Caki2 (cell line): ENCODE measurements at places on chromosomes 16 and 17.

GRCh38 chr17:7977039-7977438, 25.4 kb upstream of the GUCY2D start:
- DNase-seq = no peak

DNA sequence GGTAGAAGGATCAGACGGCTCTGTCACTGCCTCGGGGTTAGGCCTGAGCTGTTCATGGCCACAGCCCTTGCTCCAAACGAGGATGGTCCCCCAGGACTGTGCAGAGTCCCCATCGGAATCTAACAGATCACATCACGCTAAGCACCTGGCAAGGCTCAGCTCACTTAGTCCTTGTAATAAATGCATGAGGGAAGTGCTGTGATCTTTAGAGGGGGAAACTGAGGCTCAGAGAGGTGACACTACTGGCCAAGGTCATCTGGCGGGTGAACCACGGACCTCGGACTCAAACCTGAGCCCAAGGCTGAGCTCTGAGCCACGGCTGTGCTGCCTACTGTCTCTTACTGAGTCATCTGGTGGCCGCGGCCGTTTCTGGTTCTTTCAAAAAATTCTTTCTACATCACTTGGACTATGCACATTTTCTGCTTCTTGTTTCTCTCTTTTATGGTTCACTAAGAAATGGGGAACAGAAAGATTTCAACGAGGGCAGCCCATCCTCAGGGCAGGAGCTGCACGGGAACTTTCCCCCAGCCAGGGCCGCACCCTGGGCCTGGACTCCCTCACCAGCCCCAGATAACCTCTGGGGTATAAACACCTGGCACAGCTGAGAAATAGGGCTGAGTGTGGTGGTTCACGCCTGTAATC, 55.6 kb downstream of the COTL1 start:
- DNase-seq = no peak

DNA sequence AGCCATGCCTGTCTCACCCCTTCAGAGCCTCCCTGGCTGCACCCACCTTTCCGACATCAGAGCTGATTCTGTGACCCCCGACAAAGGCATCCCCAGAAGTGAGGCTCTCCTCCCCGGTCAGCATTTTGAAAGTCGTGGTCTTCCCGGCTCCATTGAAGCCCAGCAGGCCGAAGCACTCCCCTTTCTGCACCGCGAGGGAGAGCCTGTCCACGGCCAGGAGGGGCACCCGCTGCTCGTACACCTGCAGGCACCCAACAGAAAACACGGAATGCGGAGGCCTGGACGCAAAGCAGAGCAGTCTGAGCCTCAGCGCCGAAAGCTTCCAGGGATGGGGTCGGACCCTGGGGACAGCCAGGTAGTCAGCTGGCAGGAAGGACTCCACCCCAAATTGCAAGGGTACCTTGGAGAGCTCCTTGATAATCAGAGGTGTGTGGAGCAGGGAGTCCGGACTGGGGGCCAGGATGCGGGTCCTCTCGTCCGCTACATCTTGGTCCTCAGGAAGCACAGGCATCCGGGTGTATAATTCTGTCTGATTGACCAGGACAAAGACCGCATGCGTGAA, 13.1 kb upstream of the RNPS1 start:
- DNase-seq = no peak

GRCh38 chr16:48558371-48558841, 51.6 kb downstream of the N4BP1 start:
- no peak for DNase-seq

- no peak for DNase-seq
Observed at GRCh38 chr16:77113835-77114234, 77.2 kb upstream of the MON1B start.

DNA sequence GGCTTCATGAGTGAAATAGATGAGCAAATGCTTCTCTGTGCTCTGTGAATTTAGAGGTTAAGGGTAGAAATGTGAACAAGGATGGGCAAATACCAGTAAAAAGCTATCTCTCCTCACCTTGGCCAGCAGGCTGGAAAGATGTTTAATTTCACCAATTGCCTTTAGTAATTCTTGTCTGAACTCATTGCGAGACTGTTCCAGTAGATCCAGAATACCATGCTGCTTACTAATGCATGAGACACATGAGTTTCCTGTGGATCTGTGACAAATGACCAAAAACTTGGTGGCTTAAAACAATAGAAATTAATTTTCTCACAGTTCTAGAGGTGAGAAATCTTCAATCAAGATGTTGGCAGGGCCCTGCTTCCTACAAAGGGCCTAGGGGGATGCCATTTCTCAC, 9.3 kb upstream of the ZNF624 start:
- DNase-seq = no peak

GRCh38 chr17:75764711-75765421, at the start of gene GALK1:
Gene GALK1, minus strand, starts transcription at chr17:75765192. Its CDS starts 56 bp downstream, at chr17:75765136.
- DNase-seq = peak; percentile 49

GRCh38 chr17:36602030-36602748, 806 bp downstream of the MRM1 start:
- DNase-seq = no peak

DNA sequence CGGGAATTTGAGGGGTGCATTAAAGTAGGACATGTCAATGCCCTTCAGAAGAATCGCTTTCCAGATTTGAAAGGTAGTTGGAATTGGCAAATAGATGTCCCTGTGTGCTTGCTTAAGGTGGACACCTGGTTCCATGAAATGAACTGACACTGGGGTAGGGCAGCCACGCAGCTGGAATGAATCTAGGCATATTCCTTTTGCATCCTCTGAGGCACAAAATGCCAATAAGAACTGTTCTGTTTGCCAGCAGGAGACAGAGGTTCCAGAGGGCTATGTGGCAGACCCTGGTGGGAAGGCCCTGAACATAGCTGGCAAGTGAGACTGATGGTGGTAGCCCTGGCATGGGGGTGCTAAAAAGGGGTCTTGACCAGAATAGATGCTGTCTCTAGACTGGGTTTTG, 61.5 kb downstream of the SLC6A2 start:
- no peak for DNase-seq

GRCh38 chr16:80014241-80014939, 413.9 kb upstream of the MAF start:
- DNase-seq = no peak

DNA sequence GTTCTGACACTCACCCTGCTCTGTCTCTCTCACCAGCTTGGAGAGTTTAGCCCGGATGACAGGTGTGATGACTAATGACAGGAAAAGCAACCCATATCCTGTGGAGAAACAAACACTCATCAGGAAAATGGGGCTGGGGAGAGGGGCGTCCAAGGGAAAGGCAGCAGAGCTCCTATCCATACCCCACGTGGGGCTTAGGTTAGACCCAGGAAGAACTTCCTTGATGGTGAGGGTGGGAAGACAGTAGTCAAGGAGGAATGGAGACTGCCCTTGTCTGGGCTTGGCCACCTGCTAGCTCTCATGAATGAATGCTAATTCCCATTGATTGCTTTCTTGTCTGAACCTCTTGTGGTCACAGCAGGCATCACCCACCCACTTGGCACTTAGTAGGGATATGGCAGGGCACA, 3.8 kb downstream of the SLC46A1 start:
- no peak for DNase-seq

GRCh38 chr16:27248036-27248435, 20.5 kb downstream of the NSMCE1 start:
- DNase-seq = no peak

GRCh38 chr17:1713878-1714426, 3.8 kb upstream of the TLCD2 start:
- DNase-seq = peak; percentile 67
